Pulmonary artery endothelial cell (primary cell): ENCODE measurements at places on chromosomes 12 and 14.

GRCh38 chr14:25349269-25349668, 299.3 kb upstream of the STXBP6 start:
- no peak for DNase-seq

- no peak for DNase-seq
These were observed 834.7 kb downstream of the TRHDE start for GRCh38 chr12:73106896-73107295.

DNA sequence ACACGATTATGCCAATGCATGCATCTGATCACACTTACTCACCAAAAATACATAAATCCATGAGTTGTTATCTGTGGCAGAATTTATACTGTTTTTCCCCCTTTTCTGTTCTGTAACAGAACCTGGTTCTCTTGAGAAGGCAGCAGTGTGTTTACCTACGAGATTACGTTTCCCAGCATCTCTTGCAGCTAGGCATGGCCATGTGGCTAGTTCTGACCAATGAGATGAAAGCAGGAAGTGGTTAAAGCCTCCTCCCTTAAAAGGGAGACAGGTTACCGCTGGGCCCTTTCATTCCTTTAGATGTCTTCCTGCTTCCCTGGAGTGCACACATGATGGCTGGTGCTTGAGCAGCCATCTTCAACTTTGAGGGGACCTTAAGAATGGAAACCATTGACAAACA, 11.7 kb upstream of the ASPG start:
- no peak for DNase-seq

DNA sequence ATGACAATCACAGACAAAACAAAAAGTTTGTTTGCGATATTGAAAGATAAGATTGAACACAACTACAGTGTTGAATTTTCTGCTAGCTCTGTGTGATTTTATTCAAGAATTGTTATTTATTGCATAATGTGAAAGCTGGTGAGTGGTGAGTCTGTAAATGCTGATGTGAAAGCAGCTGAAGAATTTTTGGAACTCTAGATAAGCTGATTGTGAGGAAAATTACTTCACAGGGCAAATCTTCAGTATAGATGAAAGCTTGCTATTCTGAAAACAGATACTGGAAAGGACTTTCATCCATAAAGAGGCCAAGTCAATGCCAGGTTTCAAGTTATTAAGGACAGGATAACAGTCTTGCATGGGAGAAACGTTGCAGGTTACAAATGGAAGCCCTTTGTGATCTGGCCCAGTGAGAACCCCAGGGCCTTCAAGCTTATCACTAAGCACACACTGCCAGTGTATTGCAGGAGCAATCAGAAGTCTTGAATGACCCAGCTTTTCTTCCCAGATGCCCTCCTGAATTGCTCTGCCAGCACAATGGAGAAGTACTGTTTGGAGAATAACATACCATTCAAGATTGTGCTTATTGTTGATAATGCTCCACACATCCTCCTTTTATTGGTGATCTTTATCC, 153.7 kb downstream of the PCNX1 start:
- DNase-seq: no peak

DNA sequence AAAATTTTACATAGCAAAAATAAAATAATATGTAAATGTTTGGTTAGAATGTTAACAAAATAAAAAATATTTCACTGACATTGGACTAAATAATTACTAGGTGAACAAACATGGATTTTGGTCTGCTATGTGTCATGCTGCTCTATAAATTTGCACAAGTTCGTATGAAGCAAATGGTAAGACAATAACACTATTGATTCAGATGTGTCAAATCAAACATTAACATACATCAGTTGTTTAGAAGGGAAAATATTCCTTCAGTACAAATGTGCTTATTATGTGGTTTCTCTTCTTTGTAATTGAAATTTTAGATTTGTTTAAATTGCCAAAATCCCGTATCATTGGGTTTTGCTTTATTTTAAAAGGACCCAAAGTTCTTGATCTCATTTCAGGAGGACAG, 46.9 kb downstream of the PAWR start:
- no peak for DNase-seq

DNA sequence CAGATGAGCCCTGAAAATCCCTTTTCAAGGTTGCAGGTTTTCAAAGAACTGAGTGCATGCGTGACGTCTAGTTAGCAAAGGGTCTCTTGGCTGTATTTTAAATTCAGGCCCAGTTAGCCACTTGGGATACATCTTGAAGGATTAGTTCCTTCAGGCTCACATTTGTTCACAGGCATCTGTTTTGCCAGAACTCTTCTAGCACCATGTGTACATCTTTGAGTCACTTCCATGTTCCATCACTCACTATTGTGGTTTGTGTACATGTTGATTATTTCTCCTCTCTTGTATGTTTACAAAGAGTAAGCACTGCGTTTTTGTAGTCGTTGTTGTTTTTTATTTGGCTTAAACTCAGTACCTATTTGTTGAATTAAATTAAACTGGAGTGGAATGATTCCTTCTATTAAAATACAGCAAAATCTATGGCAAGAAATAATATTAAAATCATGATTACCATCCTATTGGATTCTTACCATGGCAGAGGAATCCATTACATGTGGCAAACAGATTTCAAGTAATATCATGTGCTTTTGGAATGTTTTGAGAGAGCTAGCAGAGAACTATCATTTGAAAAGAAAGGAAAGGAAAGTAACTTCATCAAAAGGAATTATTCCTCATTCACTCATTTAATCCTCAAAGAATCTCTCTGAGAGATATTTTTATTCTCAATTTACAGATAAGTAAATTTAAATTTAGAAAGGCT, 438.9 kb upstream of the FAR2 start:
- no peak for DNase-seq

GRCh38 chr12:91606662-91607377, 424.2 kb upstream of the DCN start:
- DNase-seq: no peak

- no peak for DNase-seq
These were observed 252.6 kb upstream of the PRKD1 start for GRCh38 chr14:30180219-30180618.

GRCh38 chr12:25436206-25437030, 116.7 kb downstream of the LMNTD1 start:
- peak; percentile 50 for DNase-seq

DNA sequence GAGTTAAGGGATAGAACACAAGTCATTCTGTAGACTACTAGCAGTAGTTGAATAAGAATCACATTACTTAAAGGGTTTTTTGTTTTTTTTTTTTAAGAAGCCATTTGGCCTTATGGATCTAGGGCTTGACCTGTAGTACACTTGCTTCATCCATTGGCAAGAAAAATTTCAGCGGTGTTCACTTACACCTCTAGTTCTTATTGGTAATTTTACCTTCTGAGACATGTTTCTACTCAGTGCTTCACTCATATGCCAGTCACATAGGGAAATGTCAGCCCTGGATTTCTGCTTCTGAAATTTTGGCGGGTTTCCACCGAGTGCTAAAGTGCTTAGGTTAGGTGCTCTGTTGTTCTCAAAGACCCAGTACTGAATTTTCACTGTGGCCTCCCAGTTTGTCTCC, 72.9 kb downstream of the FRMD6 start:
- DNase-seq: no peak

GRCh38 chr12:47277972-47278448, 198.3 kb upstream of the AMIGO2 start:
- peak; percentile 60 for DNase-seq

GRCh38 chr12:66676241-66676640, 2.6 kb downstream of the GRIP1 start:
- no peak for DNase-seq
